Left renal cortex interstitium (tissue), 4 donors: ENCODE measurements at places on chromosomes 5 and 9.
A peak's percentile ranks its signal among the peaks of the same experiment; 100 is the strongest.

- DNase-seq: no peak
Measured at GRCh38 chr9:85900504-85901201, 40.3 kb upstream of the NAA35 start.

DNA sequence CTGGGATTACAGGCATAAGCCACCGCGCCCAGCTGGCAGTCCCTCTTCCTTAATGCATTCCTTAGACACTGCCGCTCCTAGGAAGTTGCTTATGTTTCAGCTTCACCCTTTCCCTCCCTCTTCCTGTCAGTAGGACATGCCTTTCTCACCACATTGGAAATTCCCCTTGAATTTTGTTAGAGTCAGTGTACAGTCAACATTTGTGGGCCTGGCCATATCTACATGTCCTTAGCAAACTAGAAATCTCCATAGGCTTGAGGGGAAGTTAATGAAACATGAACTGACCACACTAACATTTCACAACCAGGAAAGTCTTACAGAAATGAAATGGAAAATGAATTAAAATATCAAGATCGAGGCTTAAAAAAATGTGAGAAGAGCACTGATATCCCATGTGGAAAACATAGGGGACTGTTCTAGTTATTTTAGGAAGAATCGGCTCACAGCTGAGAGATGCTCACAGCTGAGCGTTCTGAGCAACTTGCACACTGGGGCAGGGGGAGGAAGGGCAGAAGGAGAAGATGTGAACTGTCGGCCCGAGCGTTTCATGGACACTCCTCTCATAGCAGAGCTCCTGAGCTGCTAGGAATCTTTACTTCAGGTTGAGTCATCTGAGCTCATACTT is 21.1 kb upstream of the LVRN start:
- DNase-seq: no peak

- DNase-seq: no peak
Measured at GRCh38 chr5:107805166-107805565, 134.4 kb upstream of the EFNA5 start.

GRCh38 chr9:12464400-12464799 is 228.8 kb upstream of the TYRP1 start:
- DNase-seq: no peak

GRCh38 chr5:15806613-15807012 is 306.6 kb downstream of the FBXL7 start:
- DNase-seq: no peak

GRCh38 chr5:90193185-90193822 is 216.3 kb downstream of the CETN3 start:
- no peak for DNase-seq

DNA sequence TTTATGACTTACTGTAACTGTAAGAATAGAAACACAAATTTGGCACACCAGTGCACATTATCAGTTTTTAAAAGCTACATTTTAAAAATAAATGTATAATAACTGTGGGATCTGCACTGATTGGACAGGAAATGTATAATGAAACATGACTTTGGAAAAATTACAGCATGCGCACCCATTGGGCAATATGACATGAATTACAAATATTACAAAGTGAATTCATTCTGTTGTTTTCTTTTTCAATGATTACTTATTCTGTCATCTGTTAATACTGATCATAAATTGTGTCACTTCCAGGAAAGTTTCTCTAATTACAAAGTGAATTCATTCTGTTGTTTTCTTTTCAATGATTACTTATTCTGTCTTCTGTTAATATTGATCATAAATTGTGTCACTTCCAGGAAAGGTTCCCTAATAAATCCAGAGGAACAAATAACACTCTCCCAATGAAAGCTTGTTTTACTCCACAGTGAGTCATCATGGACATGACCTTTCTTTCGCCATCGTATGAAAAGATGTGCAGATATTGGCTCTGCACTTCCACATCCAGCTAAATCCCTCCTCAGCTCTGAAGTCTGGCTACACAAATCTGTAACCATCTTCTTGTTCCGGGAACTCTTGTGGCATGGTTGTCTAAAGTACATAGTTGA is 297.0 kb upstream of the HAPLN1 start:
- DNase-seq: no peak

GRCh38 chr5:68225188-68225910 is 9.8 kb downstream of the PIK3R1 start:
- DNase-seq: no peak

DNA sequence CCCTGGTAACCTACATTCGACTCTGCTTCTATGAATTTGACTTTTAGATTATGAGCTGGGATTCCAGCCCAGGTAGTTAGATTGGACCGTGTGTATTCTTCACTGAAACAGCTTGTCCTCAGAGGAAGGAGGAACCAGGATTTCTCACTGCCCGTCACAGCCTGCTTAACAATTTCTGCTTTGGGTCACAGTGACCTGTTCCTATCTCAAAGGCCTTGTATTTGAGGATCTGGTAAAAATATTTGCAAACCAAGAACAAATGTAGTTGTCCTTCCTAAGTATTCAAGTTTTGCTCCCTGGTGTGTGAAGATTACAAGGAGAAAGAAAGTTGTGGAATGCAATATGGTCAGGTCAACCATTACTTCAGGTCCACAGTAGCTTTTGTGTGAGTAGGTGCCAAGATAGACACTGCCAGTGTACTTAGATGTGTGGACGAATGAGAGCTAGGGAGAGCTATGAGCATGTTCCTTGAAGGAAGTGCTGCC is 55.1 kb downstream of the KIF4B start:
- DNase-seq: no peak

DNA sequence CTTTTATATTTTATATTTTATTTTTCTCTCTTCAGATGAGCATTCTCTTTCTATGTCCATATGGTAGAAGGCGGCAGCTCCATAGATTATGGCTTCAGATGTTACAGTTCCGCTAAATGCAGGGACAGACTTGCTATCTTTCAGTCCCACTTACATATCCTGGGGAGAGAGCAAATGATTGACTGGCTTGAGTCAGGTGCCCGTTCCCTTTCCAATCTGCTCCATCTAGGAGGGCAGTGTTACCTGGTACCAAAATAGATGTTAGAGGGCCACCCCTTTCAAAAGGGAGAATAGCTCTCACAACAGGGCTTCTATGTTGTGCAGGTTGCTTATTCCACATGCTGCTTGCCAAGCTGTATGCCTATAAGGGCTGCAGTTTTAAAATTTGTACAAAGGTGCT is 45.3 kb downstream of the ERBIN start:
- DNase-seq: no peak

- peak; percentile 16 for DNase-seq
Measured at GRCh38 chr9:78365748-78366697, 69.1 kb downstream of the PSAT1 start.

DNA sequence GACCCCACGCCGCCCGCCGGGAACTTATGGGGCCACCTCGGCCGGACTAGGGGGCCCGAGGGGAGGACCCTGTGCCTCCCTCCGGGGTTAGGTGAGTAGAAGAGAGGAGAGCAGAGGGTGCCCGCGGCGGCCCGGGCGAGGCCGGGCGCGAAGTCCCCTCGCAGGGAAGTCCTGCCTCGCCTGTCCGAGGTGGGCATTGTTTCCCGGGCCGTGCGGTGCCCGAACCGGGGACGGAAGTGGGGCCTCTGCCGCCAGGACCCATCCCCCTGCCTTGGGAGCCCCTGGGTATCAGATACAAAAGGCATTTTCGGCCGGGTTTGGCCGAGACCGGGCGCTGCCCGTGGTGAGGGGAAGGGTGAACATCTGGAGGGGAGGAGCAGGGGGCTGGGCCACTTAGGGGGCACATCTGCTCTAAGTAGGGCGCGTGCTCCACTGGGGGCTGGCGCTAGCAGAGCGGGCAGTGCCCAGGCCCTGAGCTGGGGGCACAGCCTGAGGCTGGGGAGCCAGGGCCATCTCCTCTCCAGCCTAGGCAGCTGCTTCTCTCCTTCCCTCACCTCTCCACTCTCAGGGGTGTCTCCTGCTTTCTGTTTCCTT is 48.2 kb downstream of the DAB2IP start:
- no peak for DNase-seq
